Effector CD8-positive, alpha-beta T cell (primary cell): ENCODE measurements at places on chromosomes 2 and 18.

DNA sequence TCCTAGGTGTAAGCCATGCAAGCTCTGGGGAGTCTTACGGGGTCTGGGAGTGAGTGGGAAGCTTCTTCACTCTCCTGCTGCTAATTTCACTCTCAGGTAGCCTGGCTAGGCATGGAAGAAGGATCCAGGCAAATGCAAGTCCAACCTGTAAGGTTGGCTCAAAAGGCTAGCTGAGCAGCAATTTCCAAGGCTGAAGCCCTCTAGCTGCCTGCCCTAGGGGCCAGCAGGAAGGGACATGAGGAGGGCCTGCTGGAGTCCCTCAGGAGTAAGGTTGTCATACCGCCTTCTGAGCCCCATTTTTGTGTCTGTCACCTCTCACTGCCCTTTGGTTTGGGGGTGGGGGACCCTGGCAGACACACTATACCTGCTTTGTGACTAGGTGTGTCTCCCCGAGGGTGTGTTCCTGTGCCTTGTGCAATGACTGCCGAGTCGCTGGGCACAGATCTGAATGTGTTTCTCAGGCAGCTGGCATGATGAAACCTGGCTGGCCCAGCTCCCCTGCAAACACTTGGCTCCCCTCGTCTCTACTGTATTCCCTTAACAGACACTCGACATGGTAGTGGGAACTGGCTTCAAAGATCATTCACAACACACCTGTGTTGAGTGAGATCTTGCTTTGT lies 123.9 kb upstream of the FAM136A start:
- no peak for DNase-seq

GRCh38 chr2:13000664-13001363 lies 284.1 kb downstream of the TRIB2 start:
- DNase-seq, result no peak

GRCh38 chr2:42072349-42073118 lies 24.7 kb downstream of the PKDCC start:
- no peak for DNase-seq

- no peak for DNase-seq
Observed at GRCh38 chr2:191029280-191029950, 15.4 kb upstream of the STAT1 start.

- no peak for DNase-seq
Observed at GRCh38 chr2:46177461-46178089, 119.6 kb upstream of the EPAS1 start.

- DNase-seq, result no peak
Observed at GRCh38 chr2:65710779-65711295, 278.4 kb upstream of the SPRED2 start.
